Lower leg skin (tissue), 4 donors: ENCODE measurements at places on chromosomes 11 and 22. TPM values are rescaled to one million over a fixed set of nuclear protein-coding genes. Genes with fewer than 3 reads are reported as not detected.
A peak's percentile ranks its signal among the peaks of the same experiment; 100 is the strongest.

DNA sequence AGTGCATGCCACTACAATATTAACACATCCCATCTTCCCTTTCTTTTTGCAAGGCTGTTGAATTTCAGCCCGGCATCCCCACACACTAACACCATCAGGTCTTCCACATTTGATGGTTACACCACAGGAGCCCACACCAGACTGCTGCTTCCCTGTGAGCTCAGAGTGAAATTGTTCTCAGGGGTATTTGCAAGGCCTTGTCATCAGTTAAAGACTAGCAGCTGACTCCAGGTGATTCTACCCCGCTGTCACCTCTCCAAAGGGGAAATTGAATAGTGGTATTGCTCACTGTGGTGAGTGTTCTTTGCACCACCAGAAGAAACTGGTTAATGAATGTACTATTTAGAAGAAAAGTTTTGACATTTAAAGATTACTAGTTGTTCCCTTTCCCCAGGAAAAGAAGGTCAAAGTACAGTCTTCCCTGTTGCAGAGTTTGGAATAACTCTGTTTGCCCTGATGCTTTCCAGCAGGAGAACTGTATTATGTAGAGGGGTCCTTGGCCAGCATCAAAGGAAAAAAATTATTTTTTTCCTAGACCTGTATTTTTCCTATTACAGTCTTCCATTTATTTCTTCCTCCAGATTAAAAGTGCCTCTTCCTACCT lies 41.9 kb downstream of the BID start:
- no peak for DNase-seq

GRCh38 chr22:35205961-35206360 lies 51.3 kb upstream of the HMGXB4 start:
- DNase-seq: no peak

DNA sequence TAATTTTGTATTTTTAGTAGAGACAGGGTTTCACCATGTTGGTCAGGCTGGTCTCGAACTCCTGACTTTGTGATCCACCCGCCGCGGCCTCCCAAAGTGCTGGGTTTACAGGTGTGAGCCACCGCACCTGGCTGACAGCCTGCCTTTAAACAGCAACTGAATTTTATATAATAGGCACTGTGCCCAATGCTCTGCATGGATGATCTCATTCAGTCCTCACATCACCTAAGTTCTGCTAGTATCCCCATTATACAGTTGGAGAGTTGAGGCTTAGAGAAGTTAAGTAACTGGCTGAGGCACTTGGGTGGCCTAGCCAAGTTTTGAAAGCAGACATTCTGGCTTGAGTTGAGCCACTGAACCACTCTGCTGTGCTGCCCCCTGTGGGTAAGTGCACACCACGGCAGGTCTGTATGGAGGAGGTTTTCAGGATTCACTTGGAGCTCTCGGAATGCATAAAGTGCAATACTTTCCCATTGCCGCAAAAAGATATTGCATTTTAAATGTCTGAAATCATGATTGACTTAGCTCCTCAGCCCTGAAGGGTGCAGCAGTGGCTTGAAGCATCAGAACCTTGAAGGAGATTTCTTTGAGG lies 112.4 kb downstream of the LDLRAD3 start:
- DNase-seq: no peak

GRCh38 chr22:17501679-17502285 lies 61.5 kb upstream of the SLC25A18 start:
- peak; percentile 18 for DNase-seq

GRCh38 chr11:118657238-118657637 lies 22.2 kb downstream of the TREH start:
- DNase-seq: no peak

DNA sequence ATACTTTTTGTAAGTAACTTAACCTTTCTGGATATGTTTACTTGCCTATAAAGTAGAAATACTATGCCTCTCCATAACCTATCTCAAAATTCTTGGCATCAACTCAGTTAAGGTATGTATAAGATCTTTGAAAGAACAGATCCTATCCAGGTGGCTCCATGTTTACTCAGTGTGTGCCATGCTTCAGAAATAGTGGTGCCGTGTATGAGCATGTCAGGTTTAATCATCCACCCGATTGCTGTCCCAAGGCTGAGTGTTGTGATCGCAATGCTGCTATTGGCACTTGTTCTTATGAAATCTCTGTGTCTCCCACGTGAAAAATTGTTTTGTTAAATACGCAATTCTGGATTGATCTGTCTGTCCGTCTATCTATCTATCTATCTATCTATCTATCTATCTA lies 85.9 kb upstream of the SNX19 start:
- DNase-seq: no peak

- DNase-seq: no peak
Observed at GRCh38 chr11:59641156-59641555, 25.6 kb upstream of the OSBP start.

DNA sequence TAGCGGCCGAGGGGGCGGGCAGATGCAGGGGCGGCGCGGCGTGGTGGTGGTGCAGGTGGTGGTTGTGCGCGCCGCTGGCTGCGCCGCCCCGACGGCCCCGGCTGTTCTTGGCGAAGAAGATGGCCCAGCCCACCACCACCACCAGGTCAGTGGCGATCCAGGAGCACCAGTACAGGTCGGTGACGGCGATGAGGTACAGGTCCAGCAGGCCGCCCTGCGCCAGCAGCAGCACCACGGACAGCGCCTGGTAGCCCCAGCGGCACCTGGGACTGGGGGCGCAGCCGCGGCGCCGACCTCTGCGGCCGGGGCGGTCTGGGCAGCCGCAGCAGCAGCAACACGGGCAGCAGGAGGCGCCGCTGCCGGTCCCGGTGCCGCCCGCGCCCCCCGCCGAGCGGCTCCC lies 879 bp downstream of the TMEM121B start:
- DNase-seq: no peak

DNA sequence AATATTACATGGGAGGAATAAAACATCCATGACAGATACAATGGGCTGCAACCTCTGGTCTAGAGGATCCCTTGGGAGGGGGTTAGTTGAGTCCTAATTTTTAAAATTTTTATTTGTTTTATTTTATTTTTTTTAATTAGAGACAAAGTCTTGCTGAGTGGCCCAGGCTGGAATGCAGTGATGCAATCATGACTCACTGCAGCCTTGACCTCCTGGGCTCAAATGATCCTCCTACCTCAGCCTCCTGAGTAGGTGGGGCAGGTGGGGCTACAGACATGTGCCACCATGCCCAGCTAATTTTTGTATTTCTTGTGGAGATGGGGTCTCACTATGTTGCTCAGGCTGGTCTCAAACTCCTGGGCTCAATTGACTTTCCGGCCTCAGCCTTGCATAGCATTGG lies 43.1 kb downstream of the FDX1 start:
- no peak for DNase-seq

CD3E gene
- total RNA-seq: 0.46 TPM

OR51M1 gene
- not detected for total RNA-seq

GRCh38 chr22:48161298-48161697 lies 1398.8 kb downstream of the TBC1D22A start:
- DNase-seq: no peak

GRCh38 chr11:17924713-17925112 lies 88.1 kb downstream of the SERGEF start:
- no peak for DNase-seq

CDCA5 gene
- total RNA-seq: 2.4 TPM

DNA sequence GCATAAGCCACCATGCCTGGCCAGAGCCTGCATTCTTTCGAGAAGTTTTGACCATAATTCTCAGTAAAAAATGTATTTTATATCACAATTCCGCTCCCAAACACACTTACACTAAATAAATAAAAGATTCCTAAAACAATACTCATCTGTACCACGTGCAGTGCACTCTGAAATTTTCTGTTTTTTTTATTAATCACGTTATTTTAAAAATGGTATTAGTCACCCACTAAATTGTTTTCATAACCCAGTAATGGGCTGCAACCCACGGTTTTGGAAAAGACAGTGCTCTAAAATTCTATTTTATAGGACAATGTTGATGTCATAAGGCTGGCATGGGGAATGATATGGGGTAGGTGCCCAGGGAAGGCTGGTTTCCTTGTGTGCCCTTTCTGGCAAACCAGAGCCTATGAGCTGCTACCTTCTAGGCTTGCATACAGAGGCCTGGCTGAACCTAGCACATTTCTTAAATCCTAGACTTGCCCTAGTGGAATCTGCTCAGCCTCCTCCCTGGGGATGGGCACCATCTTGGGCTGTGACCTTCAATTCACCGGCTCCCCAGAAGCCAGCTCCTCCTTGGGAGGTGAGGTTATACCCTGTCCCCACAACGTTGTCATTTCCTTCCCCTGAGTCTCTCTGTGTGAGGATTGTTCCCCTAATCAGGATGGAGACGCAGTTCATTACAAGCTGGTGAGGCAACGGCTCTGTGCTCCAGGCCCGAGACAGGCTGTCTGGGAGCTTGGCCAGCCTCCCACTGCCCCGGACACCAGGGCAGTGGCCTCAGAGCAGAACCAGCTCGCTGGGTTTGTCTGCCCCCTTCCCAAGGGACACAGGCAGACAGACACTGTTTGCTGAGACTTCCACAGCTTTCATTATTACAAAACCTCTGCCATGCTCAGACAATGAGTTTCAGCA lies 116.5 kb upstream of the NAV2 start:
- DNase-seq: peak; percentile 26

GRCh38 chr11:12642806-12643428 lies 31.3 kb upstream of the TEAD1 start:
- DNase-seq: no peak

- DNase-seq: no peak
Observed at GRCh38 chr11:112161012-112161411, 2.9 kb downstream of the IL18 start.

EFCAB6 gene
- 1.3 TPM for total RNA-seq

GRCh38 chr11:120339394-120339890 lies 3.2 kb downstream of the ARHGEF12 start:
- peak; percentile 51 for DNase-seq

B4GAT1 gene
- 30.9 TPM for total RNA-seq

DNA sequence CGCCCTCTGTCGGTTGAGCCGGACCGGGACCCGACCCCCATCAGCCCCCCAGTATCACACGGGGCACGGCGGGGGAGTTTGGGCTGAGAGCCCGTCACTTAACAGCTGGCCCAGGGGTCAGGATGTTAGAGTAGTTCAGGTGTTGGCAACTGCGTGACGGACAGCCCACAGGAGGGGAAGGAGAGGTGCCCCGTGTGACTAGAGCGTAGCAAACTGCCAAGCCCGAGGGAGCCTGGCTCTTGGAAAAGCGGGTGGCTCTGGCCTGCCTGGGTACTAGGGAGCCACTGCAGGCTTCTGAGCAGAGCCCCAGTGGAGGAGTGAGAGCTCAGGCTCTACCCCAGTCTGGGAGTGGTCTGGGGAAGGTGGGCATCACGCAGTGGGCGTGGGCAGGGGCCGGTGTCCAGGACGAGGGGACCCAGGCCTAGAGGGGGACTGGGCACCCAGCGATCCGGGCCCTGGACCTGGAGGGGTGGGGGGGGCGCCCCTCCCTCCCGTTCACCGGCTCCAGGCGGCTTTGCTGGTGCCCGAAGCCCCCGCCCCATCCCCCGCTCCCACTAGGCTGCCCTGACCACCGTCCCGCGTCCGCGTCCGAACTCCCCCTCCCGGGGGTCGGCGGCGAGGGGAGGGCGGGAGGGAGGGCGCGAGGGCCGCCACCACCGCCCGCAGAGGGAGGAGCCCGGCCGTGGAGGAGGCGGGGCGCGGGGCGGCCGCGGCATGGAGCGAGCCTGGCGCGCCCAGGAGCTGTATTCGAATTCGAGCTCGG lies 24.4 kb downstream of the SHANK3 start:
- peak; percentile 83 for DNase-seq

GRCh38 chr22:17929909-17930308 lies 94.5 kb downstream of the MICAL3 start:
- DNase-seq: no peak

ZNF280B gene
- 0.08 TPM for total RNA-seq

DNA sequence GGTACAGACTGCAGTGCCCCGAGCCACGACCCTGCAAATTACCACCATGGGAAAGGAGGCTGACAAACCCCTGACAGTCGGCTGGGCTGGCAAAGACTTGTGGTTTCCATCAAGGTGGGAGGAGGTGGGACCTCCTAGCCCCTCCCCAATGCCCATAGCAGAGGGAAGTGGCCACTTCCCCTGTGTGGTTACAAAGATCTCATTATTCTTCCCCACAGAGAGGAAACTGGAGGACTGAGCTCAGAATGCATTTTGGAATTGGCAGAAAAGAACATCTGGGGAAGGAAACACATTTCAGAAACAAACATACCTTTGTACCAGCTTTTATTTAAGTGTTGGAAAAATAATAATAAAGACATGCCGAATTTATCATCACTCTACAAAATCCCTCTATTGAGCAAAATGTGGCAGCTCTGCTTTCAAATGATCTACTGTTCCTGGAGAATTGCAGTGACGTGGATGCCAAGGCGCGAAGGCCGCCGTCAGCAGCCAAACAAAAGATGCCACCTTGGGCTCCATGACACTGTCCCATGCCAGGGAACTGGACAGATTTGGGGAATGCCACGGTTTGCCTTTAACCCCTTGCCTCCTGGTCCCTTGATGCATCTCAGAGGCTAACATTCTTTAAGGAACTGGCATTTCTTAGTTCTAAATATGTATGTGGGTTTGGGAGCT lies 169.6 kb downstream of the CRYBB2 start:
- DNase-seq: no peak

- peak; percentile 14 for DNase-seq
Observed at GRCh38 chr11:120183701-120184141, 27.1 kb upstream of the OAF start.

SAAL1 gene
- total RNA-seq: 7.2 TPM

DNA sequence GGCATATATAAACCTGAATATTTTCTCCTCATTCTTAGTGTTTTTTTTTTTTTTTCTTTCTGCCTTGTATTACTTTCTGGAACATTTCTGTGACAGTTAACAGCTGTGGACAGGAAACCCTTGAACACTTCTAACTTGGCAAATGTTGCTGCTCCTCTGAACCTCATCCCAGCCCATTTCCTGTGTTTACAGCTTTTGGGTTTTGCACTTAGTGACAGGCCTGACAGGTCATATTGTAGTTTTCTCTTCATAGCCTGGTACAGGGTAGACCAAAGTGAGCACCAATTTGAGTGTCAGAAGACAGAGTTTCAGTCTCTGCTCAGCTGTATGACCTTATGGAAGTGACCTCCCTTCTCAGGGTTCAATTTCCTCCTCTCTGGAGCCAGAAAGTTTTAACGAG lies 91.6 kb downstream of the STIM1 start:
- no peak for DNase-seq

- DNase-seq: no peak
Observed at GRCh38 chr22:36375071-36375980, 12.4 kb downstream of the MYH9 start.
